ENCODE measurements at places on chromosomes 16 and 17.

GRCh38 chr17:9658593-9659211 lies 13.4 kb downstream of the USP43 start:
- DNase-seq: no peak

DNA sequence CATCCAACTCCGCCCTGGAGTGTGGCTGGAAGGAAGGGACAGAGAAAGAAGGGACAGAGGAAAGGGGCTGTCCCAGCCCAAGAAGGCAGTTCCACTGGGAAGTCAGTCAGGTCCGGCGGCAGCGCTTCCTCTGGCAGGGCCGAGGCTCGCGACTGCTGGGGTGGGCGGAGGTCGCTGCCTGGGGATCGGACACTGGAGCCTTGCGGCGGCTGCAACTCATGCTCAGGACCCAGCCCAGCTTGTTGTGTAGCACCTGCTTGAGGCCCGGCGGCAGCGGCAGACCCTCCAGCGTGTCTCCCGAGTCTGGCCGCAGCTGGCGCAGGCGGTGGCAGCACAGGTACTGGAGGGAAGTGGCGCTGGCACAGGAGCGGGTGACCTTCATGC lies 4.0 kb upstream of the MRPS34 start:
- DNase-seq: no peak

DNA sequence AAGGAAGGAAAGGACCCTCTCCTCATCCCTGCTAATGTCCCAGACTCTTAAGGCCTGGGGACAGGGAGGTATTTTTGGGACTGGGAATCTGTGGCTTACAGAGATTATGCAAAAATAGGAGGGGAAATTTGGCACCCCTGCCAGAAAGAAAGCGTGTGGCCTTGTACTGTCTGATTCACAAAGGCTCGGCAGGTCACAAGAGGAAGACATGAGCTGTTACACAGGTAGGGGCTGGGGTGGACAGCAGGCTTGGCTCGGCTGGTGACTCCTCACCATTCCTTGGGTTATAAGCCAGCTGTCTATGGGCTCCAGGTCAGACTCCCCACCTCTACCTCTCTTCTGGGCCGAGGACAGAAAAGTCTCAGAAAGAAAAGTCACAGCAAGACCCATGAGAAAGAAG lies 20.7 kb upstream of the SREBF1 start:
- DNase-seq: no peak

- peak; percentile 75 for DNase-seq
Observed at GRCh38 chr17:36482611-36483504, 3.6 kb upstream of the ZNHIT3 start.
